ENCODE measurements at places on chromosomes 3 and 15.
A peak's percentile ranks its signal among the peaks of the same experiment; 100 is the strongest.

DNA sequence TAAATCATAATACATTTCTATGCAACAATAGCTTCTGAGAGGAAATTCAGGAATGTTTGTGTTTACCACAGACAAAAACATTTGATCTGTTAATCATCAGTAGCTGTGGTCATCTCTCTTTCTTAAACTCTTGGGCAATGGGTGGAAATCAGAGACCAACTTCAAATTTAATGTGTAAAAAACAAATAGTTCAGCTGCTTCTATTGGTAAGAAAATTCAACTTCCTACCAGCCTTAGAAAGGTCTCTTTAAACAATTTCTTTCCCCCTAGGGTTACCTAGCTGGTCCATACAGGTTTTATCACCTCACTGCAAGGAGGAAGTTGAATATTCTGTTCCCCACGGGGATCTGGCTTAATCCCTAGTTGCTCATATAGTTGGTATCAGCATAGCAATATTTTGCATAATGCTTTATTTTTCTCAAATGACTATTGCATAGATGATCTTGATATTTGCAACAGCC lies 20.3 kb upstream of the PPP4R2 start:
- no peak for DNase-seq

- no peak for DNase-seq
Measured at GRCh38 chr15:59847968-59848367, 156.1 kb upstream of the FOXB1 start.

- DNase-seq, result no peak
Measured at GRCh38 chr15:49366496-49366895, 56.5 kb upstream of the FGF7 start.

GRCh38 chr15:25859838-25860645 lies 3.1 kb downstream of the ATP10A start:
- DNase-seq, result no peak

- no peak for DNase-seq
Measured at GRCh38 chr3:169575381-169575780, 88.1 kb downstream of the MECOM start.

DNA sequence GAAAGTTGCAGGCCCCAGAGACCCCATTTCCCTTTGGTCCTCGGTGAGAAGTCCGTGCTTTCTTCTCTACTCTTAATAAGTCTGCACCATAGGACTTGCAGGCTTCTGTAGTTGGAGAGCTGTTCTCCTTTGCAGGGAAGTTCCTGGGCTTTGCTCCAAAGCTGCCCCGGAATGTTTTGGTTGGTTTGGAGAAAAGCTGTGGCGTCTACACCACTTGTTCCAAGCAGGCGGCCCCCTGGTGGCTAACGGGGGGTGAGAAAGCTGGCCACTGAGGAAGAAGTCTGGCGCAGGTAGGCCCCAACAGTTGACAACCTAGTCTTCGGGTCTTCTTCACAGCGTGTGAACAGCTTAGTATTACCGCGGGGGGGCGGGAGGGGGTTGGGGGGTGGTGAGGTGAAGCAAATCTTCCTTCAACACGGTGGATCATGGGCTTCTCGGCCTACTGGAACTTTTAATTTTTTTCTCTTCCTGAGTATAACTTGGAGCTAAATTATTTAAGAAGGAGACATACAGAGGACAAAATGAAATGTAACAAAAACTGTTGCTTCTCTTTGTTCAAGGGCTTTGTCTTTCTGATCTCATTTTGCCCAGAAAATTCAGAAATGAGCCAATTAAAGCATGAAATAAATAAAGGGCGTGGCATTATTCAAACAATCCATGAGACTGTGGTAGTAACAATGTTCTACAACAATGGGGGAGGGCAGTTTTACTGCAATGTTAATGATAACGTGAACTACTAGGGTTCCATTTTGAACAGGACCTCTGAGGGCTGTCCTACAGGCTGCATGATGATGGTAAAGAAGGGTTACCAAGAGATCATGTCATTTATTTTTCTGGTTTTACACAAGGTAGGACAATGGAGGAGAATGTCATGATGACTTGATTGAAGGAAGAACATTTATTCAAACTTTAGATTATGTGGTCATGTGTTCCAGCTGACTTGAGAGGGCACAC lies 2.2 kb upstream of the THRB start:
- peak; percentile 47 for DNase-seq

DNA sequence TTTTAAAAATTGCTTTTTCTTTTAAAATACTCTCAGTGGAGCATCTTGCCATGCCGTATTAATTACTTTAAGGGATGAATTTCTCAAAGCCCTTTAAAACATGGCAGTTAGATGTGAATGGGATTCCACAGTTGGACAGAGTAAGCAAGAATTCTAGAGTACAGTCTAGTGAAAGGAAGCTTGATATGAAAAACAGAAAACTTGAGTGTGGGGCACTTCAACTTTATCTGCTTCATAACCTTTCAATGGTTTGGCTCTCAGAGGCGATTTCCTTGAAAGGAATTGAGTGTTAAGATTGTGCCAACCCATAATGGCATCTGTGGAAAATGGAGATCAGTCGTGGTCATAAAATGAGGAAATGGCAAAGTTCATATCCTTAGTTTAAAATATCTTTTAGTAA lies 127.7 kb upstream of the SAMMSON start:
- no peak for DNase-seq

GRCh38 chr3:52620580-52620979 lies 65.1 kb downstream of the PBRM1 start:
- DNase-seq, result no peak

DNA sequence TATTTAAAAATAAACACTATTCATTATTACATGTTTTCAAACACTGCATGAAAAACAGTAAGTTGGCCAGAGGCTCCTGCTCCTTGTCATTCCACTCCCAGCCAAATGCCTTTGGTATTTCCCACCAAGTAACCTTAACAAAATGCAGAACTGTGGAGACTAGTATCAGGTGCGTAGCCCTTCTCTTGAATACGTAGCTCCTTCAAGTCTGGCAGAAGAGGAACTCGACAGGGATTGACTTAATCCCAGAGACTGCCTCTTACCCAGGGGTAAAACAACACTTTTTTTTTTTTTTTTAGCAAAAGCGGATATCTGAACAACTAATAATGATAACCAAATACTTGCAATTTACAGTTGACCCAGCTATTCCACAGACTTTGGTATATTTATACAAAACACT lies 738 bp downstream of the COMMD2 start:
- DNase-seq, result no peak

- DNase-seq, result no peak
Measured at GRCh38 chr3:32157600-32158264, 51.3 kb downstream of the GPD1L start.

- DNase-seq, result no peak
Measured at GRCh38 chr3:160136421-160136820, 88.8 kb upstream of the C3orf80 start.

GRCh38 chr3:16028604-16029003 lies 145.9 kb upstream of the GALNT15 start:
- no peak for DNase-seq

DNA sequence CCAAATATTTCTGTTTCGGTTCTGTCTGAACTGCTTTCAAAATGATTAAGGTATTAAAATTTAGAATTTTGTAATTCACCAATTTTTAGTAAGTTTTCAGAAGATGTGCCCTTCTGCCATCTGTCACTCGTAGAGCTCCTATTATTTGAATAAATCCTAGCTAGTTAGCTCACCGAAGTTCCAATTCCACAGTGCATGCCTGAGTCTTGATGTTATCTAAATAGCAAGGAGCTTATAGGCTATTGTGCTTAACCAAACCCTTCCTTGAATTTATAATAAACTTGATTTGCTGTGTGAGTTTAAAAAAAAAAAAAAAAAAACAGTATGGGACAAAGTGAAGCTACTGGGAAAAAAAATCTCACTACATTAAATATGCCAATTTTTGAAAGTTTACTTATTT lies 18.7 kb downstream of the ATP13A3 start:
- DNase-seq, result no peak

GRCh38 chr3:11288786-11289637 lies 16.8 kb downstream of the ATG7 start:
- no peak for DNase-seq

- no peak for DNase-seq
Measured at GRCh38 chr15:25059698-25060471, 105.1 kb downstream of the SNRPN start.

GRCh38 chr15:78402061-78402610 lies 35.9 kb upstream of the IREB2 start:
- no peak for DNase-seq

GRCh38 chr3:193465992-193466608 lies 87.5 kb upstream of the ATP13A5 start:
- DNase-seq, result no peak

- peak; percentile 68 for DNase-seq
Measured at GRCh38 chr3:14791343-14791945, 27.3 kb upstream of the FGD5 start.

- DNase-seq, result no peak
Measured at GRCh38 chr15:37865687-37866086, 68.8 kb upstream of the TMCO5A start.

GRCh38 chr15:51243774-51244173 lies 94.6 kb downstream of the CYP19A1 start:
- no peak for DNase-seq

GRCh38 chr3:102229062-102229655 lies 205.7 kb upstream of the ZPLD1 start:
- peak; percentile 79 for DNase-seq

GRCh38 chr3:42830437-42831320 lies 21.4 kb downstream of the ACKR2 start:
- no peak for DNase-seq

- DNase-seq, result no peak
Measured at GRCh38 chr15:53539878-53540277, 219.6 kb downstream of the WDR72 start.

DNA sequence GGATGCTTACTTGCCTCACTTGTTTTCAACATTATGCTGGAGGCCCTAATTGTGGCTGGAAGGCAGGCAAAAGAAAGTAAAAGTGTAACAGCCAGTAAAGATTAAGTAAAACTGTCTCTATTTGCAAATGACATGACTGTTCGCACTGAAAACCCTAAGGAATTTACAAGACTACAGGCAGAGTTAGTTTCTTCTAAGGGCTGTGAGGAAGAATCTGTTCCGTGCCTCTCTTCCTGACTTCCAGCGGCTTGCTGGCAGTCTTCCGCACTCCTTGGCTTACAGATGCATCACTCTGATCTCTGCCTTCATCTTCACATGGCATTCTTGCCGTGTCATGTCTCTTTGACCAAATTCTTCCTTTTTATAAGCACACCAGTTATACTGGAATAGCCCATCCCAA lies 86.1 kb downstream of the DLG1 start:
- DNase-seq, result no peak

- DNase-seq, result peak; percentile 65
Measured at GRCh38 chr15:25437777-25438600, 835 bp downstream of the UBE3A start.

DNA sequence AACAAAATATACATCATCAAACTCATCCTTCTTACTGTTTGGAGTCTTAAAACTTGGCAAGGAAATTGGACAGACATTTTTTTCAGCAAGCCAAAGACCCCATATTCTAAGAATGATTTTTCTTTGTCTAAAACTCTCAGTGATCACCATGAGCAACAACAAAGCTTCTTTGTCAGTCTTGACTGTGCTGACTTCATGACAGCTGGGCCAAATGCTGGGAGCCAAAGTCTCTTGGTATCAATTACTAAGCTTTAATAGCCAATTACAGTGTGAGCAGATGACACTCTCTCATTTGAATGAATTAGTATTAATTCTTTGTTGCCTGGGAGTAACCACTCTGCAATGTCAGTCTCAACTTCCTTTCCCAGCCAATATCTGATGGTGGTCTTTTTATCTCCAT lies 48.1 kb upstream of the GK5 start:
- peak; percentile 6 for DNase-seq

- no peak for DNase-seq
Measured at GRCh38 chr3:177906126-177906511, 630.1 kb upstream of the KCNMB2 start.

DNA sequence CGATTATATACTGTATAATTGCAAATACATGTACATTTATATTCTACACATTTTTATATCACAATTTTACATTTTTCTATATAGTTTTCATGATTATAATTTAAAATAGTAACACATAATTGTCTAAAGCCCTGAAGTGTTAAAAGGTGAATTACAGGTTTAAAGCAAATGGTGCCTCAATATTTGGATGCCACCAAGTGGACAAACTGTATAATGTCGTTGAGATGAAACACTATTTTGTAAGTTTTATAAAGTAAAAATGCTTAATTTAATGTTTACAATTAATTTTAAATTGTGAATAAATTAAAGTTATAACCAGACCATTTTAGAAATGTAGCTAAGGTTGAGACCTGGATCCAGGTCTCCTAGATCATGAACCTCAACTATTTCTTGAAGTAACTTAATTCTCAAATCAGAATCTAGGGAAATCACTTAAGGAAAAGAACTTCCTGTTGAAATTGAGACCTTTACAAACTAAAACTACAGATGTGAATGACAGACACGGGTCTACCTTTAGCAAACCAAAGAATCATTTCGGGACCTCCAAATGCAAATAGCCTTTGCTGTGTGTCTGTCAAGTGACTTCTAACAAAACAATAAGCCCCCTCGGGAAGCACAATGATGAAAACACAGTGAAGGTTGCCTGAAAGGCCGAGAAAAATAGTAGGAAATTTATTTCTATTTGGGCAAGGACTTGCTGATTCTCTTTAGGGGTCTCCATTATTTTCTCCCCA lies 37.8 kb downstream of the EHHADH start:
- no peak for DNase-seq

DNA sequence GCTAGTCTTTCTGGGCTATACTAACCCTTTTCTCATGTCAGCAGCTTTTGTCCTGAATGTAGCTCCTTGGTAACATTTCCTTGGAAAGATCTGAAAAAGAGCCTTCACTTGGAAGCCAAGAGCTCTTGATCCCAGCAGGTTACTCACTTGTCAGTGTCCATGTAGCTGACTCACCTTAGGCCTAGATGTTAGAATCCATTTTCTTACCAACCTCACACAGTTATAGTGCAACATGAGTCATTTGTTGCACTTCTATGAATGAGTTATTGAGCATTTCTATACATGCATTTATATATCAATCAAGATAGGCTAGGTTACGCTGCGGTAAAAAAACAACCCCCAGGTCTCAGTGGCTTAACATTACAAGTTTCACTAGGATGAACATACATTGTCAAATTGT lies 106.8 kb upstream of the SLC7A14 start:
- no peak for DNase-seq

DNA sequence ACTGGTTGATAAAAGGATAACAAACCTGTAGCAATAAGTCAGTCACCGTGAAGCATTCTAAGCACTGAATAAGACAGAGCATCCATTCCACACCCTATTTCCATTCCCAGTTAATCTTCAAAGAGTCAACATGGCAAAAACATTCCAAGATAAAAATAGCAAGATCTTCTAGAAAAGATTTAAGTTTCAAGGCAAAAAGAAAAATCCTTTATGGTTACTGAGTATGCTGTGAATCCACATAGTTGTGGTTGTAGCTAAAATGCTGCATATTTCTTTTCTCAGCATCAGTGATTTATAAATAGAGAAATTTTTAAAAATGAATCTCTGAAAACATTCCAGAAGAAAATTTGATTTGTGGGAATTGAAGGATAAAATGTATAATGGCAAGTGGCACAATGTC lies 21.1 kb downstream of the GAP43 start:
- DNase-seq, result no peak

DNA sequence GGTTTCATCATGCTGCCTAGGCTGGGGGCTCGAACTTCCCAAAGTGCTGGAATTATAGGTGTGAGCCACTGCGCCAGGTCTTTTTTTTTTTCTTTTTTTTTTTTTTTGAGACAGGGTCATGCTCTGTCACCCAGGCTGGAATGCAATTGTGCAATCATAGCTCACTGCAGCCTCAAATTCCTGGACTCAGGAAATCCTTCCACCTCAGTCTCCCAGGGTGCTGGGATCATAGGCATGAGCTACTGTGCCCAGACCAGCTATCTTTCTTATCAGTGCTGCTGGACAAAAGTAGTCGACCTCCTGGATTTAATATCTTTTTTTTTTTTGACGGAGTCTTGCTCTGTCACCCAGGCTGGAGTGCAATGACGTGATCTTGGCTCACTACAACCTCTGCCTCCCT lies 60.8 kb downstream of the TFDP2 start:
- no peak for DNase-seq
